ENCODE measurements at places on chromosomes 4 and X. TPM values are rescaled to one million over a fixed set of nuclear protein-coding genes. Genes with fewer than 3 reads are reported as not detected.

GRCh38 chrX:13055486-13055885 is 11.1 kb upstream of the FAM9C start:
- DNase-seq = no peak

DNA sequence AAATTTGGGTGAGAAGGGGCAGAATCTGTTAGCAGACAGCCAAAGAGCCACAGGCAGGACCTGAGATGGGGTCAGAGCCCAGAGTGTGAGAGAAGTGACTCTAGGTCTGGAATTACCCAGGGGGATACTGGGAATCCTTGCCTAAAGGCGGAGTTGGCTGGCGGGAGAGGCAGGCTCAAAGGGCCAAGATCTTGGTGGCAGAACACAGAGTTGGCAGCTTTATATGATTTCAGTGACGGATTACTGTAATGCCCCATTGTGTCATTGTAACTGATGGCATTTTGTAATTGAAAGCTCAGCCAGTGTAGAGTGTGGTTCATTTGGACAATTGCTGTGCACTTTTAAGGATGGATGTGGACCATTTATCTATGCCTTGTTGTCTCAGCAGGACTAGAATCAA is 77.3 kb downstream of the SMIM20 start:
- DNase-seq = no peak

GRCh38 chr4:169018406-169018805 is 8.4 kb upstream of the CBR4 start:
- DNase-seq = no peak

GRCh38 chr4:102564399-102565059 is 63.4 kb downstream of the NFKB1 start:
- DNase-seq = peak; percentile 87

DNA sequence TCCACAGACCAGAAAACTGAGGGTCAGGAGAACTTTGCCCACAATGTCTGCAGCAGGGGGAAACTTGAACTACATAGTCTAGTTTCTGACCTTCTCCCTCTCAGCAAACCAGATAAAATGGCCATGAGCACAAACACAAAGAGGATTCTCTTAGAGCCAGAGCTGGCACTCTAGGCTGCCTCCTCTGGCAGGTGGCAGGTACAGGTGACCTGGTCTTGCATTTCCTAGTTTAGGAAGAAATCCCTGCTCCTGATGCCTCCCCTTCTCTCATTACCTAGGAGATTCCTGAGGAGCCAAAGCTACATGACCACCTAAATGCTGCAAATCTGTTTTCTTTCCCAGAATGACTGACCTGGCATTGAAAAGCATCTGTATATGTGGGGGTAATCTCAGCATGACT is 45.1 kb downstream of the ARHGEF9 start:
- DNase-seq = no peak

MAGEE2 gene
- total RNA-seq = not detected

DNA sequence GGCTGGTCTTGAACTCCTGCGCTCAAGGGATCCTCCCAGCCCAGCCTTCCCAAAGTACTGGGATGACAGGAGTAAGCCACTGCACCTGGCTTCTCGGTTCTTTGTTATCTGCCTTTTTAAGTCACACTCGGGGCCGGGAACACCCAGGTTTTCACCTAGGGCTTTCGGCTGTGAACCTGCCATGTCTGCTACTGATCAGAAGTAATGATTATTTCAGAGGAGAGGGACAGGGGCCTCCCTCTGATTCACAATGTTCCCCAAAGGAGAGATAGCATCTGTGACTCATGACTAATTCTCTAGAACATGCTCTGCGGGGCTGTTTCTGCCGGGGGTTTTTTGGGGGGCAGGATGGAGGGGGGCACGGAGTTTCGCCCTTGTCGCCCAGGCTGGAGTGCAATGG is 26.9 kb downstream of the CRLF2 start:
- no peak for DNase-seq

DNA sequence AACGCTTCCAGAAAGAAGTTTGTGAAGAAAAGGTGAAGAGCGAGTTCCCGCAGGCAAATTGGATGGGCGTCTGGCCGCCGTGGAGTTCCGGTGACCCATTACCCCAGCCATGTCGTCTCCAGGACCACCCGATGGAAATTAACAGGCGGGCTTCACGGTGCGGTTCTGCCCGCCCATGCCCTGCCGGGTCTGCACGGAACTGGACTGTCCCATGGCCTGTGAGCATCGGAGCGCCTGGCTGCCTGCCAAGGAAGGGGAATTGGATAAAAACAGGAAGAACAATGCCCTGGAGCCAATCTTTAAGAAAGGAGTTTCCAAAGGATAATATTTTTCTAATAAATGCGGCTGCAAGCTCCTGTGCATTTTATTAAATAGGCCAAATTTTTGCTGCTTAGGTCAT is 319.8 kb upstream of the SLC7A11 start:
- no peak for DNase-seq

DNA sequence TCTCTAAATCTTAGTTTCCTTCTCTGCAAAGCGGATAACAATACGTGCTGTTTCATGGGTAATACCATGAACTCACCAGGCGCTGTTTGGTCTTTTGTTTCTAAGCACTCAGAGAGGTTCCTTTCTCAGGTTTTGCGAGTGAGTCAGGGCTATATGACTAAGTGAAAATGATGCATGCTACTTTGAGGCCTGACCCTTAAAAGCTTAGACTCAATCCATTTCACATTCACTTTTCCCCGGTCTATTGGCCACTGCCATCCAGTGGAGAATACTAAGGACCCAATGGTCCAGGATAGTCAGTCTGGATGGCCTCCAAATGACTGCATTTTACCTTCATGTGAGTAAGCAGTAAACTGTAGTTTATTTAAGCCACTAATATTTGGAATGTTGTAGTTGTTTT is 400.8 kb upstream of the SLIT2 start:
- peak; percentile 95 for DNase-seq

DNA sequence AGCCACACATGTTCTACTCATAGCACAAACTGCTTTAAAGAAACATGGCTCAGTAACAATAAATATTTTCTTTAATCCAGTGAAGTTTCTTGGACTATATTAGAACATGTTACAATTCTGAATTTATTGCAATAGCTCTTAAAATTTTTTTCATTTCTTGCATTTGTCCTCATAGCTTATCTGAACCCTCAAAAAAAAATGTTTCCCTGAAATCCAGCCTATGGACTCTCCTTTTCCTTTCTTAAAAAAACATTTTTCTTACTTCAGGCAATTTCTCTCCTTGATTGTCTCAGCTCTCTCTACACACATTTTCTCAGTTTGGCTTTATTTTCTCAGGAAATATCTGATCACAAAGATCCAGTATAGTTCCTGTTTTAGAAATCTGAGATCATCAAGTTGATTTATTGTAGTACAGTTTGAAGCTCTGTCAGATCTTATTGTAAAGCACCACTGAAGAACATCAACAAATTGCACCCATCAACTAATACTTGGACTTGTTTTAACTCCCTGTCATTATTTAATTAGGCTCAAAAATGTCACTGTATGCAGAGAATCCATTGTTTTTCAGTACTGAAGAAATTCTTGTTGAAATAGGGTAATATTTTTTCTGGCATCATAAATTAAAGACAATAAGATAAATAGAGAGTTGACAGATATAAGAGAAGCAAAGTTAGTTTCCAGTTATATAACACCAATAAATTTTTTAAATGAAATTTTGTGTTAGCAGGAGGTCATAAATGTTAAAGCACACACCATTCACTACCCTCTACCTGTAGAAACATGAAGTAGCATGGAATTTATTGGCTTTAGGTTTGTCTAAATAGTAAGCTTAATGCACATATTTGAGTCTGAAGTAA is 317.7 kb downstream of the ARHGAP24 start:
- DNase-seq = no peak

DNA sequence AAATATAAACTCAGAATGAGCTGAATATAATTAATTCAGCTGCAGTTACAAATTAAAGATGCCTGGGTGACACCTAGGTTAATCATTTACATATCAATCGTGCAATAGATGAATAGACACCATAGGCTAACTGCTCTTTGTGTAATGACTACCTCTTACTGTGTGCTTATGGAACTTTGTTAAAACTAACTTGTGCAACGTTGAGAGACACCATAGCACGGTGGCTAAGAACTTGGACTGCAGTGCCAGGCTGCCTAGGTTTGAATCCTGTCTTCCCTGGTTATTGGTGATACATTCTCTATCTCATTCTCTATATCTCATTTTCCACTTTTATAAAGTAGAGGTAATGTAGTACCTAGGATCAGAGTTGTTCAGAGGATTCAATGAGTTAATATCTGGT is 46.9 kb downstream of the SMAD1 start:
- DNase-seq = peak; percentile 72

Data from epithelial cell of proximal tubule (primary cell).